Stimulated activated CD8-positive, alpha-beta memory T cell treated with anti-CD3 and anti-CD28 coated beads, Interleukin-15, amount 100 ng/mL, for 48 hours (primary cell): ENCODE measurements at places on chromosomes 2 and 18.
A peak's percentile ranks its signal among the peaks of the same experiment; 100 is the strongest.

DNA sequence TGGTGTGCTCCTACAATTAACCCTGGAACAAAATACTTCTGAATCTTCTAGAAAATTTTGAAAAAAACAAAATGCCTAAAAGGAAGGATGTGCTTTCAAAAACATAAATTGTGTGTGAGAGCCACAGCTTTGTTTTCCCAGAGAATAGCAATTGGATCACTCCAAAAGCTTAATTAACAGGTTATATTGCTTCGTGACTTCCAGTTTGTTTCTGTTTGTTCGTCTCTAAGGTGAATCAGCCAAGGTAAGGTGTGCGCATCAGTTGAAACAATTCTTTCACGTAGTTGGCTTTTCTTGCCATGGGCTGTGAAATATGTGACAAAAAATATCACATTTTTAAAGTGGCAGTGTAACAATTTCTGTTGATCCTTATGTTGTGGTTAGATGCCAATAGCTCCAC is 90.3 kb upstream of the BARD1 start:
- no peak for DNase-seq

GRCh38 chr2:215845839-215846586 is 167.3 kb downstream of the MREG start:
- DNase-seq, result no peak

DNA sequence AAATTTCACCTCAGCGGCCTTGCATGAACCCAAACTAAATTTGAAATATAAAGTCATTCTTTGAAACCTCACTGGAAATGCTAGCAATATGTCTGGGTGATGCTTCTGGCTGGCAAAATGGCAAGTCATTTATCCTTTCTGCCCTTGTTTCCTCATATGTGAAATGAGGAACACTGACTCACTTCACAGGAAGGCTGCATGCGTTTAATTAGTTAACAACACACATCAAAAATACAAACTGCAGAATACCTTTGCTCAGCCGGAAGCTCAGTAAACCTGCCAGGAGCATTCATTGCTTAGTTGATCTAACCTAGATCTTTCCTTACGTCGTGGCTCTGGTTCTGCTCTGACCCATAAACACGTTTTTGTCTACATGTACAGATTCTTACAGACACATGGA is 214.2 kb upstream of the ACVR2A start:
- DNase-seq, result no peak

GRCh38 chr2:227597998-227598397 is 695 bp upstream of the SCYGR2 start:
- no peak for DNase-seq

- DNase-seq, result no peak
These were observed 171.2 kb upstream of the GLI2 start for GRCh38 chr2:120564213-120565094.

GRCh38 chr2:20838016-20838415 is 15.1 kb upstream of the LDAH start:
- DNase-seq, result no peak

DNA sequence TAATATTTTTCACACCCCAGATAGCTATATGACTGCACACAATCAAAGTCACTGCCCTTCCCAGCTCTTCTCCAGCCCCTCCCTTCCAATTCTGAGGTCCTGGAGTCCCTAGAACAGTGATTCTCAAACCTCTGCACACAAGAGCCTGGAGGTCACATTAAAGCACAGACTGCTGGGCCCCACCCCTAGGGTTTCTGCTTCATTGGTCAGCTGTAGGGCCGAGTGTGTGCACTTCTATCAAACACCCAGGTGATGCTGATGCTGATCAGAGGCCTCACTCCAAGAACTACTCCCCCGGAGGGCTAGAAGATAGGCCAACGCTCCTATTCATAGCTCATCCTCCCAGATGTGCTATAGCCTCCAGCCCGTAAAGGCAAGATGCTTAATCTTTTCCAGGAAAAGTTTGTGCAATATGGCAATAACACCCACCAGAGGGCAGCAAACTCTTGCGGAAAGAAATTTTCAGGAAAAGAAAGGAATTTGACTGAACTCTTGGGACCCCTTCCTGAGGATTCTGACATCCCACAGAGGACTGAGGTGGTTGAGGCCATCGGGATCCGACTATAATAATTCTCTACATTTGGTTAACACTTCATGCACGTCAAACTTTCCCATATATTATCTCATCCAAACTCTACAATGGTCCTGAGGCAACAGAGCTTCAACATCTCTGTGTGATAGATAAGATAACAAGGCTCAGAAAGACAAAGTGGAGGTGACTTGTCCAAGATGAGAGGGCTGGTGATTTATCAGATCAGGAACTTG is 194.2 kb upstream of the PKDCC start:
- no peak for DNase-seq

- DNase-seq, result no peak
These were observed 18.2 kb upstream of the SEH1L start for GRCh38 chr18:12929477-12930083.

DNA sequence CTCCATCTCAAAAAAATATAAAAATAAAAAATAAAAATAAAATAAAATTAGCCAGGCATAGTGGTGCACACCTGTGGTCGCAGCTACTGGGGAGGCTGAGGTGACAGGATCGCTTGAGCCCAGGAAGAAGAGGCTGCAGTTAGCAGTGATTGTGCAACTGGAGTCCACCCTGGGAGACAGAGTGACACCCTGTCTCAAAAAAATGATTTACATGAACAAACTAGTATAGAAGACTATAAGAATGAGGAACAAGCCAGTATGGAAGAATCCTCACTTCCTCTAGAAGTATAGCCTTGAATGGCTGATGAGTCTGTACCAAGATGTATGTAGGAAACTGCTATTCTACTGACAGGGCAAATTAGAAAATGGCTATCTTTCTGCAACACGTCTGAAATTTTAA is 10.9 kb downstream of the YES1 start:
- no peak for DNase-seq

DNA sequence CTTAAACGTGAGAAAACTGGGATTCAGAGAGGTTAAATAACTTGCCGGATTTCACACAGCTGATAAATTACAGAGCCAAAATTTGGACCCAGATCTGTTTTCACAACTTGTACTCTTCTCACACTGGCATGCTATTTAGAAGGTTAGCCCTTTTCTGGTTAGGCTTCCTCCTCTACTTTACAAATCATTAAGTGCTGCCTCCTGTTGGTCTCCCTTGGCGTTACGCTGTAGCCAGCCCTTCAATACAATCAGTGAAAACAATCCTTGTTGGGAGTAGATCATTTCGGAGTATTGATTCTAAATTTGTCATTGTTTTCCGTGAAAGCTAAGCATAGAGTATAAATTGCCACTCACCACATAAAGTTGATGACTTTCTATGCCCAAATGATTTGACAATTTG is 153.5 kb downstream of the ARHGAP15 start:
- no peak for DNase-seq

DNA sequence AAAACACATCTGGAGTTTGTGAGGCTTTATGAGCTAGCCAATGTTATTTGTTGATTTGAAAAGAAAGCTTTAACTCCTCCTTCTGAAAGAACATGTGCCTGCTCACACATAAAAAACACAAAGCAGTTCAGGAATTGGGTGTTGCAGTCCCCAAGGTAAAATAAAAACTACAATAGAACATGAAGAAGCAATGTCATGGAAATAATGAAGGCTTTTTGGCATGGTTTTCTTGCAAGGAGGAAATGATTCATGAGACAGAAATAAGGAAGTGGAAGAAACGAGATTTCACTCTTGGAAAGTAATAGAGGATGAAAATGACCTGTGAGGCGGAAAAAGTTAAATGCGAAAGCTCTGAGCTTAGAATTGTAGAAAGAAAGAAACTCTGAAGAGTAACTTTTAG is 81.1 kb downstream of the TRIB2 start:
- DNase-seq, result no peak

GRCh38 chr2:9675415-9676351 is 44.9 kb upstream of the YWHAQ start:
- DNase-seq, result no peak

- DNase-seq, result no peak
These were observed 485.5 kb upstream of the ID2 start for GRCh38 chr2:8196316-8196715.

GRCh38 chr2:113888641-113889470 is 1.0 kb upstream of the ACTR3 start:
- no peak for DNase-seq

DNA sequence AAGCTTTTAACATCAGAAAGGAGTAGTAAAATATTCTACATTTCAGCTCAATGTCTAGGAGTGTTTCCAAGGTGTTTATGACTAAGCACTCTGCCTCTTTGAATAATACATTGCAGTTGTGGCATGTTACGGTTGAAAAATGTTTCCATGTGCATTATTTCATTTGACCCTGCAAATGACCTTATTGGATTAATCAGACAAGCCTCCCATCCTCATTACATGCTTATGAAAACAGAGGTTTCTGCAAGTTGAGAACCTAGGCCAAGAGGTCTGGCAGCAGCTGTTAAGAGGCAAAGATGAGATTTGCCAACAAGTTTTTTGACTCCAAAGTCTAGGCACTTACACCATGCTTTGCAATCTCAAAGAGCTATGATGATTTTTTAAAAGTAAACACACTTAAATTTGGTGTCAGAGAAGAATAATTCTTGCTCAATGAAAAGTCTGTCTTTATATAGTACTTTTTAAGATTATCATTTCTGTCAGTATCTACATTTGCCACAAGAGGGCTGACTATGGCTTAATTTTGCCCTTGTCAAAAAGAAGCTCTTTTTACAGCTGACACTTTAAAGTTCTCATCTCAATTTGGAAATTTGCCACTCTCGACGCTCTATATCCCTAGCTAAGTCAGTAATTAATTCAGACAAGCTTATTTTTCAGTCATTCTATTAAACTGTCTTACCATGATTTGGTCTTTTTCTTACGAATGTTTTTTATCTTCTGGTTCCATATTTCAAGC is 260.6 kb downstream of the PAX3 start:
- no peak for DNase-seq

DNA sequence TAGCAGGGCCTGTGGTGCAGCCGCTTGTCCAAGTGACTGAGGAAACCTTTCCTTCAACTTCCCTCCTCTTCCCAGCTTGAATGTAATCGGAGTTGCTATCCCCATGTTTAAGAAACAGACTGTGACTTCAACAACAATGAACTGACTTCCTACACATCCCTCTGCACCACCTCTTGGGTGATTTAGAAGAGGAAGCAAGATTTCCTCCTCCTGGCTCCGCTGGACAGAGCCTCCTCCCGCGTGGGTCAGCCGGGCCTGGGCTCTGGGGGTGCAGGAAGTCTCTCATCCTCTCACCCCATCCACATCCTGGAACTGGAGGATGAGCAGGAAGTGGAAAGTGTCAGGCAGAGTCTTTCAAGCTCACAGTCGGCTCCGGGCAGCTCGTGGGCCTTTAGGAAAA is 84.3 kb downstream of the GATA6 start:
- no peak for DNase-seq

DNA sequence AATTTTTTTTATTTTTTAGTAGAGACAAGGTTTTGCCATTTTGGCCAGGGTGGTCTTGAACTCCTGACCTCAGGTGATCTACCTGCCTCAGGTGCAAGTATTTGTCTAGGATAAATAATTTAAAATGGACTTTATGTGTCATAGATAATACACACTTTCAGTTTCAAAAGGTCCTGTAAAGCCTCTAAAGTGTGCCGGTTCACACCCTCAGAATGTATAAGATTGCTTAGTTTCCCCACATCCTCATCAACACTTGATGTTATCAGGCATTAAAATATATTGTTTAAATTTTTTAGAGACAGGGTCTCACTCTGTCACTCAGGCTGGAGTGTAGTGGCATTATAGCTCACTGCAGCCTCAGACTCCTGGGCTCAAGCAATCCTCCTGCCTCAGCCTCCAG is 170.5 kb downstream of the ANKRD44 start:
- no peak for DNase-seq

GRCh38 chr2:149924028-149924427 is 336.5 kb upstream of the MMADHC start:
- DNase-seq, result no peak

GRCh38 chr2:37925063-37925897 is at the start of gene RMDN2:
Gene RMDN2, plus strand, starts transcription at chr2:37925287. Its CDS starts 3,991 bp downstream, at chr2:37929278.
- DNase-seq, result peak; percentile 75

DNA sequence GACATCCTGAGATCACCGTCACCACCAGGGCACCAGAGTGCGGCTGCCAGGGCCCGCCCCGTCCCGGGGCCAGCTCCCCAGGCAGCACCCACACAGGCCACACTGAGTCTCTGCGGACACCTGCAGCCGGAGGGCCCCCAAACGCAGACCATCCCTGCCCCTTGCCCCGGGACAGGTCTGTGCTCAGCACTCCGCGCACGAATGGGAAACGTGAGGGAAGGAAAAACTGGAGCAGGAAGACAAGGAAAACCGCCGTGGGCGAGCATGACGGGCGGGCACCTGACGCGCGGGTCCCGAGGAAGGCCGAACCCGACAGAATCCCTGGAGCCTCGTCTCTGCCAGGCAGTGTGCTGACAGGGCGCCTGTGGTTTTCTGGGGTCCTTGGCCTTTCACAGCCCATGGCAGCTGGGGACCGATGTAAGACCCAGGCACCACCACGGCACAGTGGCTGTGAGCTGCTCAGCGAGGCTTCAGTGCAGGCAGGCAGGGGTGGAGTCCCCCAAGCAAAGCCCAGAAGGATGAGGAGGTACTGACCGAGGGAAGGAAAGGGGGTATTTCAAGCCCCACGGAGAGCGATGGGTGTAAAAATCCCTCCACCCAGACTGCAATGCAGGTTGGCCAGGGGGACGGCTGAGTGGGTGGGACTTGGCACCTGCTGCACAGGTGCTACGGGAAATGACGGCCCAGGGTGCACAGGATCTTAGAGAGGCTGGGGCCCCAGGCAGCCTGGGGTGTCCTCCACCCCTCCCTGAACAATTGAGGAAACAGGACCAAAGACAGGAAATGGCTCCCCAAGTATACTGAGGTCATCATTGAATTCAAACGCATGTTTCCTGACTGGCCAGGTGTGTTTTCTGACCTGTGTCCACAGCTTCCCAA is 59.0 kb downstream of the PXDN start:
- no peak for DNase-seq

DNA sequence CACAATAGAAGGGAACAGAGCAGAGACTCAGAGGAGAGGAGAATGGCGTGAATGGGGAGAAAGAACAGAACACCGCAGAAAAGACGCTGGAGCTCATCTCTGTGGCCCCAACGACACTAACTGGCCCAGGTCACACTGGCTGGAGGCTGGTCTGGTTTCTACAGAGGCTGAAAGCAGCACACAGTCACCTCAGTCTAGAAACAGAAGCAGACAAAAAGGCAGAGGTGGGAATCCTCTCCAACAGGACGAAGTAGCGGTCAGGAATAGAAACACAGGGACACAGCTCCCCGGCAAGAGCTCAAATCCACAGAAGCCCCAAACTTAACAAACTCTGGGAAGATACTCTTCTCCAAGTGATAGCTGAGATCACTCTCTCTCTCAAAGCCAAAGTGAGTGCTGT is 9.2 kb downstream of the SLC66A2 start:
- DNase-seq, result no peak

GRCh38 chr2:10126632-10127026 is 4.1 kb downstream of the RRM2 start:
- DNase-seq, result no peak
